ENCODE measurements at places on chromosomes 11 and 22.

DNA sequence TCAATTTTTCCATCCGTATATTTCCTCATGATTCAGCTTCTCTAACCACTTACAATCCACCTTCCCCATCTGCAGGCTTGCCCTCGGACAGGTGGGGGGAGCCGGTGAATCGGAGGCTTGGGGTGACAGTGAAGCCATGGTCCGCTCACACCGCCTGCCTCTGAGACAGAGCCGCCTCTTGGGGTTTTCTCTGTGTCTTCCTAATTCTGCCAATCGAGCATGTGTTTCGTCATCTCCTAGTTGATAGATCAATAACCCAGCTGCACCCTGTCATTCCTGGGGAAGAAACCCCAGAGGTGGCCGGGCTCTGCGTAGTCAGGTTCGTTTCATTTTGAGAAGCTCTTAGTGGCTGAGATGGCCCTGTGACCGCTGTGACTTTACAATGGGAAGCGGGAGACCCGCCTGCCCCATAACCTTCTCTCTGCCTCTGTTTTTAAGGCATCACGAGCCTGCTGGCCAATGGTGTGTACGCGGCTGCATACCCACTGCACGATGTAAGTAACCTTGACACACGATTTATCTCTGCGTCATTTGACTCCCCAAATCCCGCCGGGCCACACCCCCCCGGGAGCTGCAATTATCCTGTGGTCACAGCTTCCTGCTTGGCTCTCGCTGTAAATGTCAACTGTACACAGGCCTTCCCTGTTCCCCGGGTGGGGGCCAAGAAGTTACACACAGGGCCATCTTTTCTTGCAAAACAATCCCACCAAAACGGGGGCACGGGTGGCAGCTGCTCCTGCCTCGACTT, 33.3 kb downstream of the ANO1 start:
- DNase-seq, result no peak

DNA sequence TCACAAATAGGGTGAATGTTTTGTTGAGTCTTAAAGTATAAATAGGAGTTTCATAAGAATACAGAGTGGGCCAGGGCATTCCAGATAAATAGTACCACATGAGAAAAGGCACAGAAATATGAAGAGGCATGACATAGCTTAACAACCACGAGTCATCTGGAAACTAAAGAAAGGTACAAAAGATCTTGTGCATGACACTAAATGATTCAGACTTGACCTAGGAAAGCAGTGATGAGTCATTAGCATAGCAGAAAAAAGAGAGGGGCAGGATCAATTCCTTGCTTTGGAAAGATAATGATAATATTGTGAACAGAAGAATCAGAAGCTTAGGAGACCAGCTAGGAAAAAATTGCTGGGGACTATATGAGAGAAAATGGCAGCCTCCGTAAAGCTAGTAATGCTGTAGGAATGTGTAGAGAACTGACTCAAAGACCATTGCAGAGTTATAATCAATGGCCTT, 47.6 kb upstream of the FIBIN start:
- DNase-seq, result no peak

- no peak for DNase-seq
These were observed 137.8 kb downstream of the CEP164 start for GRCh38 chr11:117465236-117465997.

DNA sequence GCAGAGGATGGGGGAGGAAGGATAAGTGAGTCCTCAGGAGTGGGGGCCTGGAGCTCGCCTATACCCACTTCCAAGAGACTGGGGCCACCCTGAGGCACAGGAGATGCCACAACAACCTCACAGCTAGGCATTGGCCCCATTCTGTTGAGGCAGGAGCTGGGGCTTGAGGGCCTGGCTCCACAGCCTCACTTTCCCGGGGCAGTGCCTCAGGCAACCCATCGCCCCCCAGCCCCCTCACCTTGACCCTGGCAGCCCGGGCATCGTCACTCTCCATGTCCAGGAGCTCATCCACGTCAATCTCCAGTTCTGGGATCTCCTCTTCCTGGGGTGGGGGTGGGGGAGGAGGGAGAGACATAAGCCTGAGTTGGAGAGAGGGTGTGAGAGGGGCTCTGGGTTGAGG, 1.8 kb downstream of the PPP1R14B start:
- no peak for DNase-seq

GRCh38 chr11:42524534-42525227, 787.1 kb upstream of the API5 start:
- DNase-seq, result peak; percentile 5

- DNase-seq, result no peak
These were observed 1298.0 kb upstream of the RAG2 start for GRCh38 chr11:37896016-37896415.

GRCh38 chr22:48250937-48251530, 1488.6 kb downstream of the TBC1D22A start:
- no peak for DNase-seq

GRCh38 chr22:47053726-47054141, 291.3 kb downstream of the TBC1D22A start:
- DNase-seq, result no peak

- DNase-seq, result no peak
These were observed 39.7 kb upstream of the ACCSL start for GRCh38 chr11:44008088-44008501.

- peak; percentile 54 for DNase-seq
These were observed 18.1 kb downstream of the MRGPRD start for GRCh38 chr11:68962527-68963250.

- DNase-seq, result no peak
These were observed 43.3 kb downstream of the SMIM38 start for GRCh38 chr11:69198891-69199582.

GRCh38 chr11:110059706-110060463, 33.3 kb upstream of the ZC3H12C start:
- DNase-seq, result no peak

DNA sequence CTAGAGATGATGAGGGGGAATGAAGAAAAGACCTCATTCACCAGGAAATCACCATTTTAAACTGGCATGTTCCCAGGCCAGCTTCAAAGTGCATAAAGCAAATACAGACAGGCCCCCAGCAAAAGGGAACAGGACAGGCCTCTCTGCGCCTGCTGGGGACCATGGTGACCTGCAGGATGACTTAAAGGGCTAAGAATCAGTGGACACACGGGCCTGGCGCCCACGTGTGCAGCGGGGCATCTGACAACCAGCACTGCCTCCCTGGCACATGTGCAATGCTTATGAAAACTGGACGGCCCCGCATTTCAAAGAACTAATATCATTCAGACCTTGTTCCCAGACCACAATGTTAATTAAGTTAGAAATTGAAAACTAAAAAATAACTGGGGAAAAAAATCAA, 35.6 kb downstream of the TBX1 start:
- DNase-seq, result no peak

- DNase-seq, result no peak
These were observed 5.7 kb downstream of the UPK3A start for GRCh38 chr22:45290410-45290936.

- no peak for DNase-seq
These were observed 66.6 kb downstream of the RPL27A start for GRCh38 chr11:8749202-8749601.
